ENCODE measurements at places on chromosomes 5 and 9.

- DNase-seq: no peak
These were observed 130.3 kb downstream of the CDC42SE2 start for GRCh38 chr5:131394128-131394527.

DNA sequence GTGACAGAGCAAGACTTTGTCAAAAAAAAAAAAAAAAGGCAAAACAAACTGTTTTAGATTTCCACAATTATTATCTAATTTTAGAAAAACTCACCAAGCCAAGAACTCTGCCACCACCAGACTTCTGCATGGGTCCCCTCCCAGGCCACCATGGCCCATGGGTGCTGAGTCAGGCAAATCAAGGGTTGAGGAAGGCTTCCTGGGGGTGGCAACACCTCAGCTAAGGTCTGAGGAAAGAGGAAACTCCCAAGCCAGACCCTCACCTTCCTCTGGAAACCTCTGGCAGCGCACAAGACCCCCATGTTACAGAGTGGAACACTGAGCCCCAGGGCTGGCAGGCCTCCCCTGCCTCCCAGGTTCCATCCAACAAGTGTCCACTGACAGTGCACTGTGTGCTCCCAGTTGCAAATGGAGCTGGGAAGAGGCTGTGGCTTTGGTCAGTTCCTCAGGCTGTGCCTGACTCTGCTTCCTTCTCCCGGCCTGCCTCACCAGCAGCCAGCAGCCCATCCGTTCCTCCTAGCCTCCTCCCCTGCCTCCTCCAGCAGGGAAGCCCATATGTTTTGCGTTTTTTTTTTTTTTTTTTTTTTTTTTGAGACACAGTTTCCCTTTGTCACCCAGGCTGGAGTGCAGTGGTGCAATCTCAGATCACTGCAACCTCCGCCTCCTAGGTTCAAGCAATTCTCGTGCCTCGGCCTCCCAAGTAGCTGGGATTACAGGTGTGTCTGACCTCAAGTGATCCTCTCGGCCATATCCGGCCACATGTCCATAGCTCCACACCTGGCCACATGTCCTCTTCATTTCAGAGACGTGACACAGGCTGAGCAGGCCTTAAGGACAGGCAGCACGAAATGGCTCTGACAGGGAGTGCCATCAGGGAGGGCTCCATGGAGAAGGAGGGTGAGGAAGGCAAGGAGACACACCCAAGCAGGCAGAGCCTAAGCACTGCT is 3.5 kb upstream of the SUSD3 start:
- DNase-seq: no peak

DNA sequence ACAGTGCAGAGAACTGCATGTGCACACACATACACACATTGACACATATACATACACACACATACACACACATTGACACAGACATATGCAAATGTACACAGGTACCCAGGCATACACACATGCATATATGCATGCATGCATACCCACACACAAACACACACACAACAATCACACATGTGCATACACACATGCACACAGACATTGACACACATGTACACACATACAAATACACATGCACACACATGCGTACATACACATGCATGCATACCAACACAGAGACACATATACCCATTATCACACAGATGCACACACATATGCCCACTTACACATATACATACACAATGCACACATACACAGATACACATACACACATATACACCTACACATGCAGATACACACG is 299.6 kb upstream of the ADCY2 start:
- no peak for DNase-seq

- DNase-seq: no peak
These were observed 739 bp downstream of the C9orf72 start for GRCh38 chr9:27572566-27572917.
